ENCODE measurements at places on chromosomes 6 and 20.

DNA sequence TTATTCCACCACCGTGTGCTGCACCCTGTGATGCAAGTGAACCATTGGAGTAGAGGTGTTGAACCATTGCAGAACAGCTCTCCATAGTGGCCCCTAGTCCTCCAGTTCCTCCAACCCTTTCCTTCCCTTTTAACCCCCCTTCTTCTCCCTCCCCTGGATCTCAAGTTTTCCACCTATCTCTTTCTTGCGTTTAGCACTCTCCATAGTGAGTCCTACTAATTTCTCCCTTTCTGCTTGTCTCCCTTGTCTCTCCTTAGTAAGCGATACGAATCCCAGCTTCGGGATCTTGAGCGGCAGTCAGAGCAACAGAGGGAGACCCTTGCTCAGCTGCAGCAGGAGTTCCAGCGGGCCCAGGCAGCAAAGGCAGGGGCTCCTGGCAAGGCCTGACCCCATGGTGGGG is 1.1 kb downstream of the PFDN6 start:
- DNase-seq = no peak

DNA sequence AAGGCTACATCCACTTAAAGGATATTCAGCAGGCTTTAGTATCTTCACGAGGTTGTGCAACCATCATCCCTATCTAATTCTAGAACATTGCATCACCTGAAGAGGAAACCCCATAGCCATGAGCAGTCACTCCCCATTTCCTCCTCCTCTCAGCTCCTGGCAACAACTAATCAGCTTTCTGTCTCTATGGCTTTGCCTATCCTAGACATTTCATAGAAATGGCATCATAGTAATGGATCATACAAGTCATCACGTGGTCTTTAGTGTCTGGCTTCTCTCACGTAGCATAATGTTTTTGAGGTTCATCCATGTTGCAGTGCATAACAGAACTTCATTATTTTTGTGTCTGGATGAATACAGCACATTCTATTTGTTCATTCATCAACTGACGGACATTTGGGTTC is 20.5 kb downstream of the SNAI1 start:
- peak; percentile 97 for DNase-seq

GRCh38 chr6:36963451-36964290 is 9.1 kb downstream of the PI16 start:
- no peak for DNase-seq

- no peak for DNase-seq
Observed at GRCh38 chr6:168410035-168410434, 30.9 kb upstream of the SMOC2 start.

- no peak for DNase-seq
Observed at GRCh38 chr6:20539387-20539786, 5.1 kb downstream of the CDKAL1 start.

DNA sequence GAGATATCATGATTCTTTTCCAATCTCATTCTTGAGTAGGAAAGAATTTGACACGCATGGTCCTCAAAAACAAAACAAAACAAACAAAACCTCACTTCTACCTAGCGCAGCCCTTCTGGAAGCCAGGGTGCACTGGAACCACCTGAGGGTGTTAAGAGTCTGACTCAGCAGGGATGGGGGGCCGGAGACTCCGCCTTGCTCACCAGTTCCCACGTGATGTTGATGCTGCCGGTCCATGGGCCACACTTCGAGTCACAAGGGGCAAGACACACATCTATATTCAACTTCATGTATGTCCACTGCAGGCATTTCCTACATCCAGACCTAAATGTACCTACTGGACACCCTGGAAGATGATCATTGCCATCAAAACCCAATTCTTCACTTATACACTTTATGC is 30.4 kb downstream of the BFSP1 start:
- no peak for DNase-seq

DNA sequence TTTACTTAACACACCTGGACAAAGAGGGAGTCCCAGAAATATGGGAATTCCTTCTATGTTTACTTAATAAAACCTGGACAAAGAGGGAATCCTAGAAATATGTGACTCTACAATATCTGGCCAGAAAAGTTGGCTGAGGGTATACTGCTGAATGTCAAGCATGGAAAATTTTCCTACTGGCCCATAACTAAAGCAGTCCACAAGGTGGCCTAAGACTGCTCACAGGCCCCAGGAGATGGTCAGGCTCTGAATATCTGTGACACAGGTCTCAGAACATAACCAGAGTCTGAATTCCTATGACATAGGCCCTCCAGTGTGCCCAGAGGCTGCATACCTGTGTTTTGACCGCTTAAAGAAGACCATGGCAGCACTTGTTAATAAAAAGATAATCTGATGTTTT is 578.2 kb upstream of the NRSN1 start:
- DNase-seq = no peak

DNA sequence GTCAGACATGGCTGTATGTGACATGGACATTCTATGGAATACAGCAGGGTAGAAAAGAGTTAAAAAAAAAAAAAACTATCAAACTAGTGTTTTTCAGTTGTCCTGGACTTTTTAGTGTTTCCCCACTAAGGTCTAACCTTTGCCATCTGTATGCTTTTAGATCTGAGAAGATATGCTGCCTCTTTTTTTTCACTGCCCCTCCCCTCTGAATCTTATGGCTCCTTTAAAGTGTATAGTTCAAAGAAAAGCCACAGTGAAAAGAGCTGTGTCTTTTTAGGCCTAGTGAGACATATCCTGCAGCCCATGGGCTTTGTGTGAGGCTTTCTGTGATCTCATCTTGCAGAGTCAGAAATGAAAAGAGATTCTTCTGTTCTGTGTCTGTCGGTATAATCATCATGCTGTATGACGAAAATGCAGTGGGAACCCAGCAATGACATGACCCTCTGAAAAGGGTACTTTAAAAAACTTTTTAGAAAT is 29.3 kb downstream of the ADGRG6 start:
- DNase-seq = peak; percentile 64

DNA sequence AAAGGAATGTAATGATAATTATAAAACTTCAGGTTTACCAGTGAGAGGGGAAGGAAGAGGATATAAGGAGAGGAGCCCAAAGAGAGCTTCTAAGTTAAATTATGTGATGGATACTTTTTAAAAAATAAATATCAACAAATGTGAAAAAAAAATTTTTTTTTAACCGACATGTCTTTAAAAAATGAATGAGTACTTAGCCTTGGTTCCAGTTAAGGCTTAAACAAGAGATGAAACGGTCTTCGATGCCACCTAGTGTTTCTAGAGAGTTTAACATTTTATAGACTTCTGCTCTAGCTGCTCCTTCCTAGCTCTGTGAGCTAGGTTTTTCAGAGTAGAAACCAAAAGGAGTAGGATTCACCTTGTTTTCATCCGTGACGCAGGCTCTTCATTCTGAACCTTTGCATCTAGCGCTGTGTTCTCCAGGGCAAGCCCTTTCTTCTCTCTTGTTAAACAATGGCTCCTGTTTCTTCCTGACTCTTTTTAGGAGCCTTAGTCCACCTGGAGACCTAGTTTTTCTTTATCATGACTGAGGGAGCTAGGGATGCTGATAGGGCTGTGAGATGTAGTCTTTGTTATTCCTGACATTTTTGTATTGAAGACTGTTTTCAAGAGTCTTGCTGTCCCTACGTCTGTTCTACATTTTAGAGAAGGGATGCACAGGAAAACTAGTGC is 42.4 kb upstream of the GNRH2 start:
- peak; percentile 40 for DNase-seq

GRCh38 chr6:133644892-133645619 is 243.9 kb upstream of the TCF21 start:
- DNase-seq = peak; percentile 57

DNA sequence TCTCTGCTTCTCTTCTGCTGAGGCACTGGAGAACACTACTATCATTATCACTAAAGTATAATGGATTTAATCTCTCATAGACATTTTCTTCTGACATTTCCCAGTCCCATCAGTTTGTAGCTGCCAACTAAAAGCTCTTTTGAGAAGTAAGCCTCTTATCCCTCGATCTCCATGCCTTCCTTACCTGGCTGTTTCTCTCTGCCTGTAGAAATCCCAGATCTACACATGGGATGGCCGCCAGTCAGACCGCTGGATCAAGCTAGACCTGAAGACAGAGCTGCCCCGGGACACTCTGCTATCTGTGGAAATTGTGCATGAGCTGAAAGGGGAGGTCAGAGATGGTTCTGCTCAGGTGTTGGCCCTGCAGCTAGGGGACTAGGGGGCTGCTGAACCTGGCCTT is 25.4 kb downstream of the CCDC167 start:
- no peak for DNase-seq

GRCh38 chr20:35267092-35267491 is 10.8 kb downstream of the MMP24OS start:
- no peak for DNase-seq

GRCh38 chr20:48277266-48277665 is 492.0 kb upstream of the SULF2 start:
- DNase-seq = peak; percentile 49

DNA sequence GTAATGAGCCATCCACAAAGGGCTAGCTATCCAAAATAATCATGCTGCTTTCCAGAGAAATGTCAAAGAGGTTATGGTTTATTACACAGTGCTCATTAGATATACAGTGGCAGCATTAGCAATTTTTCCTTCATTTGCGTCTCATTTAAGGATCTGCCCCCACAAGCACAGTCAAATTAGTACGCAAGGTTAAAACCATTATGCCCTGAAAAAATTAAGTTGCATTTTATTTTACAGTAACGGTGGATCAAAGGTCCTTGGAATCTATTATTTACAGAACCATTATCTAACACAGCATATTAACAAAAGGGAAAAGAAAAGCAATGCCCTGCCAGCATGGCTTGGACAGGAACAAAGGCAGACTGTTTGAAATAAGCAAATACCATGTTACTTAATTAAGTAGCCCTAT is 144.8 kb downstream of the PDSS2 start:
- no peak for DNase-seq

DNA sequence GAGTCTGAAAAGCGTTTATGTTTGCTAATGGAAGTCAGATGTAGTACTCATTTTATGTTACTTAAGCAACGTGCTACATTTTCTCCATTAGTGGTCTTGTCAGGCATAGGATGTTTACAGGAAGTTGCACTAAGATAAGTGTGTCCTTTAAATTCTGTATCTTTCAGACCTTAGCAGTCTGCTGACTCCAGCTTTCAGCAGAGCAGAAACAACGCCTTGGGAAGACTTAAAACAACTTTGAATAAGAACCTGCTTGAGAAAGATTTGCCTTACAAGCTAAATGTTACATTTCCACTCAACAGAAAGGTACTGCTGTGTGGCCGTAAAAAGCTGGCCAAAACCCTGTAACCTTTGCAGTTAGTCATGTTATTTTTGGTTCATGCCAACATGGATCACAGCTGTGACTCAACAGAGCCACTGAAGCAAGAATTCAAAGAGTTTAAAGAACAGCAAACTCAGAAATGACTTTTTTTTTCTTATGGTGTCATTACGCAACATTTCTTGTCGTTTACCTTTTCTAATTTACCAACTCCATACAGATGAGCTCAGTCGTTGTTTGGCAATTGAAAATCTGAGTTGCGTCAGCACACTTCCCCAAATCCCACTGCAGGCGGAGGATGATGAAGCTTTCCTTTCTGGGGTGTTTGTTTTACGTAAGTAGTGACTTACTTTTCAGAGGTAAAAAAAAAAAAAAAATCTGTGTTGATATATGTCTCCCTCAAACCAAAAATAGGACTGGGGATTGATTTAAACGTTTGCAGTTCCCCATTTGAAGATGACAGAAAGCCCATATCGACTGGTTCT is 27.9 kb upstream of the BMP6 start:
- peak; percentile 81 for DNase-seq

- DNase-seq = no peak
Observed at GRCh38 chr6:11232770-11233626, 530 bp upstream of the NEDD9 start.

- DNase-seq = no peak
Observed at GRCh38 chr6:168201383-168201782, 118.2 kb downstream of the DACT2 start.

GRCh38 chr20:47296950-47297349 is 59.5 kb downstream of the ZMYND8 start:
- DNase-seq = peak; percentile 21

- DNase-seq = peak; percentile 88
Observed at GRCh38 chr20:50655311-50655880, 35.9 kb downstream of the RIPOR3 start.

- DNase-seq = no peak
Observed at GRCh38 chr6:136964398-136964797, 42.3 kb downstream of the SLC35D3 start.

- DNase-seq = peak; percentile 44
Observed at GRCh38 chr6:18406955-18407749, 20.0 kb downstream of the RNF144B start.

DNA sequence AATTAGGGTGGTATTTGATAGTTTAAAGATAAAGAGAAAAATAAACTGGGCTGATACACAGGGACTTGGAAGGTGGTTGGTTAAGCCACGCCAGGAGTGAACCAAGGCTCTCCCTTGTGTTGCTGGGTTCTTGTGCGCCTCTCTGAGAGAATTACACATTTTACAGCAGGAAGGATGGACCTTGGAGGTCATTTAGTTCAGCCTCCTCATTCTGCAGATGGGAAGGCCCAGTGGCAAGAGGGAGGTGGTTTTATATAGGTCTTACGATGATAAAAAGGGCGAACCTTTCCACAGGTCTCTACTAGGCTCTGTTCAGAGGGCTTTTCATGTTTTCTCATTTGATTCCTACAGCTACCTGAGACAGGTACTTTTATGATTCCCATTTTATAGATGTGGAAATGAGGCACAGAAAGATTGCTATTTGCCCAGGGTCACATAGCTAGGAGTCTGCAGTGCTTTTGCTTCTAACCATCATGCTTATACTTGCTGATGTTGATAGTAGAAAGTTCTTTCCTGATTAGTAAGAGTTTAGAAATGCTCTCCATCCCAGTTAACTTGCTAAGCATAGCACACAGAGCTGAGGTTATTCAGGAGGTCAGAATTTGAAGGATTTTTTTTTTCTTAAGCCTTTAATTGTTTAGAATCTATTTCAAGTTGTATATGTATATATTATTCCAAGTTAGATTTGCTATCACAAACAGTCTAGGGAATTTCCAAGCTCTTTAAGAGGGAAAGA is 12.8 kb downstream of the HIVEP1 start:
- peak; percentile 71 for DNase-seq

DNA sequence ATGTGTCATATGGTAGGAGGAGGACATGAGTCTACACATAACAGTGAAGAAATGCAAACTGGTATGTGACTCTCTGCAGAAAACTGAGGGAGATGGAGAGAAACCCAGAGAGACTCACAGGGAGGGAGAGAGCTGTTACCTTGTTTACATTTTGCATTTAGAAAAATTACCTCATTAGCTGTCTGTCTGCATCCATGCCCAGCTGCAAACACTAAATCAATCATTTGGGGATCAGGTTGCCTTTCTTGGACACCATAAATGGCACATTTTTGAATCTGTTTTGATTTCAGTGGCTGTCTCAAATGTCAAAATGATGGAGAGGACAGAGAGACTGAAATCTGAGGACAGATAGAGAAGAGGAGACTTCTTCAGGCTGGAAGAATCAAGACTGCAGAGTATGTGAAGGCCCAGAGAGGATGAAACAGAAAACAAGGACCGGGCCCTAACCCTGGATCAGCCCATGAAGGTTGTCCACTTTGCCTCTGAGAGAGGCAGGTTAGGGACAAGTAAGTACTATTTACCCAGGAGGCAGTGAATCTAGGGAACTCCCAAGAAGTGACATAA is 92.2 kb downstream of the UNC5CL start:
- DNase-seq = no peak

GRCh38 chr6:67073938-67074337 is 1366.9 kb upstream of the EYS start:
- DNase-seq = no peak

GRCh38 chr6:124400261-124400999 is 561.8 kb upstream of the RNF217 start:
- no peak for DNase-seq

Data from fibroblast of upper back skin (primary cell).